ENCODE measurements at places on chromosomes 7 and 10. TPM values are rescaled to one million over a fixed set of nuclear protein-coding genes. Genes with fewer than 3 reads are reported as not detected.

ADAP1 gene
- 5.5 TPM for total RNA-seq

NYAP1 gene
- 0.89 TPM for total RNA-seq

CRHR2 gene
- not detected for total RNA-seq

IGFBP1 gene
- not detected for total RNA-seq

DNA sequence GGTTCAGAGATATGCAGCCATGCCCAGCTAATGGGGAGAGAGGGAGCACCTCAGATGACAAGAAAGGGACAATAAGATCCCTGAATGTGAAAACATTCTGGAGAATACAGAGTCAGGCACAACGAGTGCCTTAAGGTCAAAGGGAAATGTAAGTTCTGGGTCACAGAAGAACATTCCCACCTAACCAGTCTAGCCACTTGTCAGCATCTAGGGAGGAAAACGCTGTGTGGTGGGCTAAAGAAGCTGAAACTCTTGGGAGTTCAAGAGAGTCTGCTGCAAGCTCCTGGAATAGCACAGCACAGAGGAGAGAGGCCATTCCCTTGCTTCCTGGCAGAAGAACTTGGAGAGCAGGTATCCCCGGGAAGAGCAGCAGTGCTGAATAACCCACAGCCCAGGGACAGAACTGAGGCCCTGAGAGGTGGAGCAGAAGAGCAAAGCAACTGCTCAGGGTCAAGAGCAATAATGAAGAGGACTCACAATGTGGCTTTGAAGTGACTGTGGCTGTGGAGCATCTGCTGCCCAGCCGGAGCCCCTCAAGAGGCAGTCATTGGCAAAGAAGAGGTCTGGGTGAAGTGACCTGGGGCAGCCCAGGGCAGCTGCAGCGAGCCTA lies 182.3 kb downstream of the NPSR1 start:
- DNase-seq, result no peak

DNA sequence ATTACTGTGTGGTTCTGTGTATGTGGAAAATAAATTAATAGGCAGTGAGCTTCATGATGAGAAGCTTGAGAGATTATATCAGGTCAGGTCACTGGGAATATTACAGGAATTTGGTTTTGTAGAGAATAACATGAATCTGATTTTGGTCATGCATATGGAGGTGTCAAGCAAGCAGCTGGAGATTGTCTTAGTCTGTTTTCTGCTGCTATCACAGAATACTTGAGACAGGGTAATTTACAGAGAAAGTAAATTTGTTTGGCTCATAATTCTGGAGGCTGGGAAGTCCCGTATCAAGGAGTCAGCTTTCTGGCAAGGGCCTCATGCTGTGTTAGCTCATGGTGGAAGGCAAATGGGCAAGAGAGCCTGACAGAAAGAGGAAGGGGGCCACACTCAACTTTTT lies 120.7 kb upstream of the FAM3C start:
- DNase-seq, result no peak

- no peak for DNase-seq
Observed at GRCh38 chr7:19145434-19146115, 354 bp upstream of the FERD3L start.

- DNase-seq, result no peak
Observed at GRCh38 chr10:127890832-127891334, 1.9 kb downstream of the CLRN3 start.

DNA sequence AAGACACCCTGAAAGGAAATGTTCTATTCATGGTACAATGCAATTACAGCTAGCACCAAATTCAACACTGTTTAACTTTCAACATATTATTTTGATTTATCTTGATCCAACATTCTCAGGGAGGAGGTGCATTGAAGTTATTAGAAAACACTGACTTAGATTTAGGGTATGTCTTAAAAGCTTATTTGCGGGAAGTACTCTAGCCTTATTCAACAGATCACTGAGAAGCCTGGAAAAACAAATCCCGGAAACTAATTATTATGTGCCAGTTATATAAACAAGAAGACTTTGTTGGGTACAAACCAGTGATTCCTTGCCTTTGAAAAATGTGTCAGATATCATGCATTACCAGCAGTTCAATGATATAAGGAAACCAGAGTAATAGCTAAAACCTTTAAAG lies 160.1 kb downstream of the CFTR start:
- no peak for DNase-seq

GRCh38 chr7:134031835-134032617 lies 95.1 kb upstream of the LRGUK start:
- no peak for DNase-seq
